ENCODE measurements at places on chromosomes 2 and 18. TPM values are rescaled to one million over a fixed set of nuclear protein-coding genes. Genes with fewer than 3 reads are reported as not detected.

The LIMS3 gene
- 3.1 TPM for total RNA-seq

The HRH4 gene
- not detected for total RNA-seq

DNA sequence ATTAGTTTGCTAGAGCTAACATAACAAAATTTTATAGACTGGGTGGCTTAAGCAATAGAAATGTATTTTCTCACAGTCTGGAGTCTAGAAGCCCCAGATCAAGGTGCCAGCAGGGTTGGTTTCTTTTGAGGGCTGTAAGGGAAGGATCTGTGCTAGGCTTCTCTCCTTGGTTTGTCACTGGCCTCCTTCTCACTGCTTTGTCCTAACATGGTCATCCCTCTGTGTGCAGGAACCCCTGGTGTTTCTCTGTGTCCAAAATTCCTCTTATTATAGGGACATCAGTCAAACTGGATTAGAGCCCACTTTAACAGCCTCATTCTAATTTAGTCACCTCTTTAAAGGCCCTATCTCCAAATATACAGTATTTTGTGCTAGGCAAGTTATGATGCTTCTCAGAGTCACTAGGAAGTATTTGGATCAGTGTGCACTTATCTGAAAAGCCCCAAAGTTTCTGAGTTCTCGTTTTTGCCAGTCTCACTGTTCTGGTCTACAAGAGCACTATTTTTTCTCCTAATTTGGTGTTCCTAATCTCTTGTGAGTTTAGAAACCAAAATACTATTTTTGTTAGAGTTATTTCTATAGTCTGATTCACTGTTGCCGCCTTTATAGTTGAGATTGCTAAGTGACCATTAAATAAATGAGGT is 29.0 kb downstream of the ZC3H6 start:
- peaks cover 29% of the 10 kb centered on the region for H3K4me1 ChIP-seq
- no peaks in the 10 kb centered on the region for H3K27me3 ChIP-seq
- no peak overlapping the region for H3K4me3 ChIP-seq
- H3K27ac ChIP-seq, result no peak overlapping the region
- no peak for DNase-seq
- peaks cover 26% of the 10 kb centered on the region for H3K36me3 ChIP-seq

DNA sequence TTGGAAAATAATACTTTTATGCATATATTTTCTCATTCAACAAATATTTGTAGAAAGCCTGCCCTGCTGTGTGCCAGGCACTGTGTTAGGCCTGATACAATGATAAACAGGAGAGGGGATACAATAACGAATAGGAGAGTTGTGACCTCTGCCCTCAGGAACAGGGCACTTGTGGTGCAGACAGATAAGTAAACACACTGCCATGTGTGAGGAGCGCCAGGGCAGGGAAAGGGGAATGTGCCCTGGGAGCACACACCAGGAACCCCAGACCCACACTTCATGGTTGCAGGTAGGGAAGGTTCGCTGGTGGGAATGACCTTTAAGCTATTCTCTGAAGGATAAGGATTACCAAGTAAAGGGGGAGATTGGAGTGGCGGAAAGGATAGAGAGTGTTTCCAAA is 42.2 kb upstream of the DSC1 start:
- no peaks in the 10 kb centered on the region for H3K27me3 ChIP-seq
- H3K4me1 ChIP-seq, result peaks cover 68% of the 10 kb centered on the region
- DNase-seq, result no peak
- no peaks in the 10 kb centered on the region for H3K36me3 ChIP-seq
- no peak overlapping the region for H3K4me3 ChIP-seq
- H3K27ac ChIP-seq, result peak overlapping the region; percentile 68

DNA sequence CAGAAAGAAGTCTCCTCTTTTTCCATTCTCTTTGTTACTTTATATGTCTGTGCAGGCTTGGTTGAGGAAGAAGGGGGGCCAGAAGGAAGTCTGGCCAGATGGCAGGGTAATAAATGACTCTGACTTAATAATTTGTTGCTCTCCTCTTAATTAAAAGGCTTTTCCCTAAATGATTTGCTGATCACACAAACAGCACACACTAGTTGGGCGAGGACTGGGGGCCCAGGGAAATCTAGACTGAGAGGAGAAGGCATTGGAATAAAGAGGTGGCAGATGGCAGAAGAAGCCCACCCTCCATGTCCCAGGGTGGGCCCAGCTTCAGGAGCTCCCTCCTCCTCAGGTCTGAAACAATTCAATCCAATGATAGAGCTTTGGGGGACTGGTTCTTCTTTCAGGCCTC is 12.7 kb upstream of the SMARCAL1 start:
- H3K4me3 ChIP-seq, result no peak overlapping the region
- H3K4me1 ChIP-seq, result no peaks in the 10 kb centered on the region
- no peak for DNase-seq
- H3K27me3 ChIP-seq, result peaks cover 20% of the 10 kb centered on the region
- H3K27ac ChIP-seq, result no peak overlapping the region

Measured in mesothelial cell of epicardium (in vitro differentiated cells).